ENCODE measurements at places on chromosomes 1 and 21. TPM values are rescaled to one million over a fixed set of nuclear protein-coding genes. Genes with fewer than 3 reads are reported as not detected.

FMO3 gene
- total RNA-seq: 2.8 TPM

LCK gene
- 4.6 TPM for total RNA-seq

CACNA1S gene
- not detected for total RNA-seq

AADACL3 gene
- not detected for total RNA-seq

TMEM82 gene
- not detected for total RNA-seq

DCST2 gene
- 0.75 TPM for total RNA-seq

AGT gene
- 46.1 TPM for total RNA-seq

UTS2 gene
- 0.27 TPM for total RNA-seq

ASCL5 gene
- not detected for total RNA-seq

CROCC gene
- 18.6 TPM for total RNA-seq

CORT gene
- total RNA-seq: 0.33 TPM

CELSR2 gene
- 1.6 TPM for total RNA-seq

GCLM gene
- 16.2 TPM for total RNA-seq

ATAD3A gene
- total RNA-seq: 11.9 TPM
